ENCODE measurements at places on chromosomes 2 and 18.

- DNase-seq: no peak
These were observed 33.3 kb upstream of the PIK3C3 start for GRCh38 chr18:41921770-41922169.

DNA sequence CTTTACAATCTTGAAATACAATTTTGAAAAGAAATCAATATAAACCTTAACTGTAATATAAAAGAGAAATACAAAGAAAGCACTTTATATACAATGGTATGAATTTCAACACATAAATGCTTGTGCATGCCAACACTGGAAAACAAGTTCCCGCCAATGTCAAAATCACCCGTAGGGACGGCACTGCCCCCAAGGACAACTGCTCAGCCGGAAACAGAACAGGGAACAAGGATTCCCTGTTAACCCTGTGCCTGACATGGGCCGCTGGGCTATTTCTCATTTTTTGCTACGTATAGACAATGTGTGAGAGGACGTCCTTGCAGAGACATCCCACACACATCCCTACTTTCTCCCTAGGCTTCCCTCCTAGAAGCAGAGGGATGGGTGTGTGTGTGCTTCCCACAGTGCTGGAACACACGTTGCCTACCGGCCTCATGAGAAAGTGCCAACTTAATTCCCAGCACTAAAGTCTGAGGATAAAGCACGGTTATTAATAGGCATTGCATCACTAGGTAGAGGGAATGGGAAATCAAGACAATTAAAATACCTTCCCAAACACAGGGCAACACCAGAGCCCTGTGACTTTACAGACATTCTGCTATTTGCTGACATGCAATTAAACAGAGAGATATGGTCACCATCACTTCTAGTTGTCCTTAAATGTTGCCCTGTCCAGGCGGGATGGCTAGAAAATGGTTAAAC, 14.4 kb downstream of the AFG3L2 start:
- DNase-seq: no peak

- no peak for DNase-seq
These were observed 107.9 kb downstream of the TMEM163 start for GRCh38 chr2:134610871-134611270.

DNA sequence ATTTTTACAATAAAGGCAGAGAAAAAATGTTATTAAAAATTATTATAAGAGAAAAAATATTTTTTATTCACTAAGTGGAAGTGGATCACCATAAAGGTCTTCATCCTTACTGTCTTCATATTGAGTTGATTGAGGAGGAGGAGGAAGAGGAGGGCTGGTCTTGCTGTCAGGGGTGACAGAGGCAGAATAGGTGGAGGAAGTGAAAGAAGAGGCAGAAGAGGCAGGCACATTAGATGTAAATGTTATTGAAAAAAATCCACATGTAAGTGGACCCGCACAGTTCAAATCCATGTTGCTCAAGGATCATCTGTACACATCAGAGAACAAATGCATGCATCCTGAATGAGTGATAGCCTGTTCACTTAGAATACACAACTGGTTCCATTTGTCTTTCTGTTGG, 6.4 kb upstream of the SPATS2L start:
- no peak for DNase-seq

GRCh38 chr2:45892757-45893156, 241.3 kb downstream of the PRKCE start:
- no peak for DNase-seq
